ENCODE measurements at places on chromosomes 13 and 19. TPM values are rescaled to one million over a fixed set of nuclear protein-coding genes. Genes with fewer than 3 reads are reported as not detected.
A peak's percentile ranks its signal among the peaks of the same experiment; 100 is the strongest.

- DNase-seq, result no peak
These were observed 47.4 kb upstream of the MYCBP2 start for GRCh38 chr13:77374339-77374738.

GRCh38 chr19:7833225-7834099 lies 3.4 kb downstream of the EVI5L start:
- DNase-seq, result no peak

DNA sequence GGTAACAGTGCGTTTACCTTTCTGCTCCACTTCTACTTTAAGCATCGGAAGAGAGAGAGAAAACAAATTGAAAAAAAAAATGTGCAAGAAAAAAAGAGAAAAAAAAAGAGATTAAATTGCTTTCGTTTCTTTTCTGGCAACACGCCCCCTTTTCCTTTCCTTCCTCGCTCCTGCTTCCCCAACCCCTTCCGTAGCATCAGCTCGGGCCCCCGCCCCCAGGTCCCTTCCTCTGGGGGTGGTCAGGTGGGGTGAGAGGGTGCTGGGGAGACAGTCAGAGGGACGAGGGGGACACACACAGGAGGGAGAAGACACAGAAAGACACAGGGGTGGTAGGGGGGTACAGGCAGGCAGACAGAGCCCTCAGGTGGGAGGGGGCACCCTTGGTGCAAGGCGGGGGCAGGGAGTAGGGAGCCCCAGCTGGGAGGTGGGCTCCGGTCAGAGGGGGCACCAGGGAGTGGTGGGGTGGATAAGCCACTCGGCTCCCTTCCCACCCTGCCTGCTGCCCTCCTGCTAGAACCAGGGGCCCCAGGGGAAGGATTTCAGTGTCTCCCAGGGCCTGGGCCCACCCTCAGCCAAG lies 30.7 kb upstream of the ASF1B start:
- no peak for DNase-seq

GRCh38 chr13:51222686-51223559 lies 725 bp downstream of the FAM124A start:
- DNase-seq, result no peak

DNA sequence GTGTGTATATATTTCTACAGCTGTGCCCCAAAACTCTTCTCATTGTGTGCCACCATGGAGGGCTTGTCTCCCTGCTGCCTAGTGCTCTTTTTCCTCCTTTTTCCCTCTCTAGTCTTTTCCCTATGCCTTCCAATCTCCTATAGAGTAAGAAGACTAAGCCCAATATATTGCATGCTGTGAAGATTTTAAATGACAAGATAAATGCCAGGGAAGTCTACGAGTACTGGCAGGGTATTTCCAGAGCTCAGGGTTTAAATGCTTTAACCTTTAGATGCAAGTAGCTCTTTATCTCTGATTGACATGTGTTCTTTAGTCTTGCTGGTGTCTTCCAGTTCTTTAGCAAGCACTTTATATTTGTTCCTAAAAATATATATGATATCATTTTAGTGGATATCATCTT lies 200.7 kb downstream of the SLITRK1 start:
- DNase-seq, result no peak

GRCh38 chr19:30781047-30781446 lies 408.9 kb downstream of the ZNF536 start:
- DNase-seq, result no peak

- DNase-seq, result no peak
These were observed 1491.9 kb downstream of the SLITRK5 start for GRCh38 chr13:89163096-89163495.

DNA sequence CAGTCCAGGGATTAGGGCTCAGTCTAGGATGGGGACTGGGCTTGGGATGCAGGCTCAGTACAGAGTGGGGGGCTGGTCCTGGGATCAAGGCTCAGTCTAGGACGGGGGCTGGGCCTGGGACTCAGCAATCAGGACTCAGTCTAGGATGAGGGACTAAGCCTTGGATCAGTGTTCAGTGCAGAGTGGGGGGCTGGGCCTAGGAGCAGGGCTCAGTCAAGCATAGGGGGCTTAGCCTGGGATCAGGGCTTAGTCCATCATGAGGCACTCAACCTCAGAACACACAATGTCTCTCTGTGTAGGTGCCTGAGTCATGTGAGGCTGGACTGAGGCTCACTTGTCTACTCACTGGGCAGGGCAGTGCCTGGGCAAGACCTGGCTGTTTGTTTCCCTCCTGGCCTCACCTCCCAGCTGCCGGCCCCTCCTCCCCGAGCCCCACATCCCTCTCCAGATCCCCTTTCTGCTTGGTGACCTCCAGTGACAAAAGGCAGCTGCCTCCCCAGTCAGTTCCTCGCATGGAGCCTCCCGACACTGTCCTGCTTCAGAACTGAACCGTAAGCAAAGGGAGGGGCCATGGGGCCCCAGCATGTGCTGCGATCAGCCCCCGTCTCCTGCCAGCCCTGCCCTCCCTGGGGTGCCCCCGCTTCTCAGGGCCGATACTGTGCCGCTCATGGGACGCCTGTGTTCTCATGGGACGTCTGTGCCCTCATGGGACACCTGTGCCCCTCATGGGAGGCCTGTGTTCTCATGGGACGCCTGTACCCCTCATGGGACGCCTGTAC lies 6.5 kb upstream of the S1PR4 start:
- DNase-seq, result no peak

GRCh38 chr13:72144636-72145035 lies 277.6 kb upstream of the DACH1 start:
- no peak for DNase-seq

DNA sequence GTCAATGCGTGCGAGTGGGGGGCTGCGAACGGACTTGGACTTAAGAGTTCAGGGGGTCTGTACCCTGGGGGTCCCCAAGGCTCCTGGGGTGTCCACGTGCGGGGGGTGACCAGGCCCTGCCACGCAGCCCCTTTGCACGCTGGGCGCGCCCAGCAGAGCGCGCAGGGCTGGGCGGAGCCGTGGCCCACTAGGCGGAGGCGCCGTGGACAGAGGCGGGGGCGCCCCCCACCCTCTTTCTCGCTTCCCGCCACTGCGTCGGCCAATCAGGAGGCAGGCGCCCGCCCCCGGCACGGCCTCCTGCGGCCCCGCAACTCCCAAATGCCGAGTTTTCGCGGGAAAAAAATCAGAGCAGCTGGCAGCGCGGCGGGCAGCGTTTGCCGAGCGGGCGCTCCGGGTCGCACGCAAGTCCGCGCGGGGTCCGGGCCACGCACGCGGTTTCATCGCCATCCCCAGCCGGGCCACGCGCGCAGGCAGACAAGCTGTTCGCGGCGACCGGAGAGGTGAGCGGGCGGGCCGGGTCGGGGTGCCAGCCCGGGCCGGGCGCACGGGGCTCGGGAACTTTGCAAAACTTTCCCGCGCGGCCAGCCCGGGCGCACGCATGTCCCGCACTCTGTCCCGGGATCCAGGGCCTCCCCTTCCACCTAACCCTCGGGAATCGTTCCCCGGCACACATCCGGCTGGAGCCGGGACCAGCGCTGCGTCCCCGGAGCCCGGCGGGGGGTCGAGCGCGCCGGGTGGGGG lies at the start of gene UHRF1:
UHRF1 (plus strand) TSS at position 346 of the 741 bp plus-strand sequence. CDS start 1,385 bp downstream, outside the sequence.
- peak; percentile 80 for DNase-seq

DNA sequence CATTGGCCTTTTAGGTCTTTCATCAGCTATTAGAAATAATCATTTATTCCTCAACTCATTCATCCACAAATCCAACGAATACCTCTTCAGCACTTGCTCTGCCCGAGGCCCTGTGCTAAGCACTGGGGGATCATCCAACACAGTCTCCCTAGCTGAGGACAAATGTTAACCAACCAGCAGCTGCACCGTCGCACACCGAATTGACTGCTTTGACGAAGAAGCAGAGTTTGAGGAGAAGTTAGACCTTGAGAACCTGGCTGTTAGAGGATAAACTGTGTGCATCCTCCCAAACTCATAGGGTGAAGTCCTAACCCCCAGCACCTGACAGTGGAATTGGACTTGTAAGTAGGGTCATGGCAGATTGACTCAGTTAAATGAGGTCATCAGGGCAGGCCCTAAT lies 170.9 kb downstream of the USP12 start:
- DNase-seq, result no peak

DNA sequence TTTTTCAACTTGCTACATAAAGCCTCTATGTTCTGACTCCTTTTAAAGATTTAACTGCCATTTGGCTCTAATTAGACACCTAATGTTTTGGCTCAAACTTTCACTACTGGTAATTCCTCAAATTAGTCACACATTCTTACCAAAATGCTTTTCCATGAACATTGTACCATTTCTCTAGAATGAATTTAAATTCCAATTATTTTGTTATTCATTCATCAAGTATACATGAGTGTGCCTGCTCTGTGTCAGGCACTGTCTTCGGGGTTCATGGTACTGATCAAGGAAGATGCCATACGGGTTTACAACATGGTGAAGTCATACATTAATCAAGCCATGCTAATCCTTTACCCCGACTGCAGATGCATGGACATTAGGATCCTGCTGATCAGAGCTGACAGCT lies 69.1 kb upstream of the POSTN start:
- DNase-seq, result no peak

DNA sequence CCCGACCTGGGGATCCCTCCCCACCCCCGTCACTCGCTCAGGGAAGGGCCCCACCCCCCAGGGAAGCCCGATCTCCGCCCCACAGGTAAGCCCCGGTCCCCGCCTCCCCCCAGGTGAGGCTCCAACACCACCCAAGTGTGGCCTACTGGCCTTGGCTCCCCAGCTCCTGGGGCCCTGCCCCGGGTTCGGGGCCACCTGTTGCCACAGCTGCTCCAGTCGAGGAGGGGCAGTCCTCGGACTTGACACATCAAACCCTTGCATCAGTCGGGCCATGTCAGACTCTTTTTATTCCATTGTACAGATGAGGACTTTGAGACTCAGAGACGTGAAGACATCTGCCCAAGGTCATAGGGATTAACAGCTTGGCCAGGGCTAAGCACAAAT lies 512 bp downstream of the CC2D1A start:
- no peak for DNase-seq

- DNase-seq, result peak; percentile 93
These were observed 5.5 kb downstream of the IER2 start for GRCh38 chr19:13155472-13156359.

GRCh38 chr19:5030822-5031221 lies 61.9 kb downstream of the KDM4B start:
- DNase-seq, result no peak

DNA sequence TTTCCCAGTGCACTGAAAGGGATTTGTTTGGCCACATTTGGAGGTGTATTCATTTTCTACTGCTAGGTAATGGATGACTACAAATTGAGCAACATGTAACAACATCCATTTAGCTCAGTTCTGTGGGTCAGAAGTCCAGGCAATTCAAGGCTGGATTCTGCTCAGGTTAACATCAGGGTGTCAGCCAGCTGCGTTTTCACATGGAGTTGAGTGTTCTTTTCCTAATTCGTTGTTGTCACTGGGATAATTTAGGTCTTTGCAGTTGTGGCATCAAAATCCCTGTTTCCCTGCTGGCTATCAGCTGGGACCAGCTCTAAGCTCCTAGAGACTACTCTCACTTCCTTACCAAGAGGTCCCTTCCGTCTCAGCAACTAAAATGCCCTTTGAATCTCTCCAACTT lies 25.4 kb downstream of the MIR17HG start:
- no peak for DNase-seq

DNA sequence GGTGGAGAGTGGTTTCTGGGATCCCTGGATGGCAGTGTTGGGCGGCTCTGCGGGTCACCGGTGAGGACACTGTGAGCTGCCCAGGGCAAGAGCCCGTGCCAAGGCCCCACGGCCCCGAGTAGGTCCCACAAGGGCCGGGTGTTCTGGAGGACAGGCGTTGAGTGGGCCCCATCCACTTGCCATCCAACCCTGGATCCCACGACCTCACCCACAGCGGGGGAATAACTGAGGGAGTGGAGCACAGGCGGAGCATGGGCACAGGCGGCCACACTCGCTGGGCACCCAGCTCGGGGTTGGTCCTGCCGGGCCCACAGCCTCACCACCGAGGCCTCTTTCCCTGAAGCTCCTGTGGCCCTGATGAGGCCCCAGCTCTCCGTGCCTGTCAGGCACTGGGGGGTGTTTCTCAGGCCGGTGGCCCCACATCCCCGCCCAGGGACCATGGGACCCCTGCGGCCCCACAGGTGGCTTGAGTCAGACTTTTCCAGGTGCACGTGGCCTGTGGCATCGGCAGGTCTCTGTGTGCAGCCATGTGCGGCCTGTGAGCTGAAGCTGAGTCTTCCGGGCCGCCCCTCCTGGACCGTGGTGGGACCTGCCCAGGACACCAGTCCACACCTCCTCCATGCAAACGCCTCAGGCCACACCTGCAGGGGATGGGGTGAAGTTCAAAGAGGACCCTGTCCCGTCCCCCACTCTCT lies 16.6 kb downstream of the TMEM255B start:
- DNase-seq, result no peak

- DNase-seq, result no peak
These were observed 946.3 kb upstream of the PCDH9 start for GRCh38 chr13:68176475-68176874.

- no peak for DNase-seq
These were observed 7.1 kb upstream of the KLK5 start for GRCh38 chr19:50959731-50960500.

- no peak for DNase-seq
These were observed 1.1 kb upstream of the SHC2 start for GRCh38 chr19:461721-462551.

The FCAR gene
- not detected for total RNA-seq

The NLRP9 gene
- total RNA-seq, result not detected

The PTBP1 gene
- total RNA-seq, result 604 TPM

The ERICH6B gene
- not detected for total RNA-seq

The POU2F2 gene
- 21.6 TPM for total RNA-seq

The SLITRK1 gene
- not detected for total RNA-seq

The FAM83E gene
- 13.7 TPM for total RNA-seq

The KLF12 gene
- total RNA-seq, result 11.5 TPM

The HNRNPA1L2 gene
- 6.9 TPM for total RNA-seq

The TEX26 gene
- total RNA-seq, result not detected

The F10 gene
- total RNA-seq, result not detected

The ZNF728 gene
- total RNA-seq, result not detected

The C2CD4C gene
- not detected for total RNA-seq
